ENCODE measurements at places on chromosomes 3 and 15.

DNA sequence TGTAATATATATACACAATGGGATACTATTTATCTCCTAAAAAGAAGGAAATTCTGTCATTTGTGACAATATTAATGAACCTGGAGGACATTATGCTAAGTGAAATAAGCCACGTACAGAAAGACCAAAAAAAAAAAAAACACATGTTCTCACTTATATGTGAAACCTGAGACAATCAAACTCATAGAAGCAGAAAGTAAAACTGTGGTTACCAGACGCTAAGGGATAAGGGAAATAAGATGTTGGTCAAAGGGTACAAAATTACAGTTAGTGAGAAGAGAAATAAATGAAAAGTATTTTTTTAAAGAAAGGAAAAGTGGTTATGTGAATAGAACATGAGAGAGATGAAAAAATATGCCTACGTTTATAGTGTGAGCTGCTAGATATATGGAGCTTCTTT lies 101.1 kb downstream of the CPNE4 start:
- H3K4me1 ChIP-seq = no peaks in the 10 kb centered on the region
- H3K36me3 ChIP-seq = no peaks in the 10 kb centered on the region
- H3K27me3 ChIP-seq = no peaks in the 10 kb centered on the region
- H3K27ac ChIP-seq = no peak overlapping the region

- no peaks in the 10 kb centered on the region for H3K4me1 ChIP-seq
- no peaks in the 10 kb centered on the region for H3K36me3 ChIP-seq
These were observed 220.4 kb upstream of the THBS1 start for GRCh38 chr15:39360452-39360851.

GRCh38 chr3:162719684-162720341 lies 1223.2 kb downstream of the OTOL1 start:
- no peaks in the 10 kb centered on the region for H3K4me1 ChIP-seq
- no peak for DNase-seq
- H3K27me3 ChIP-seq = no peaks in the 10 kb centered on the region
- no peak overlapping the region for H3K4me3 ChIP-seq

DNA sequence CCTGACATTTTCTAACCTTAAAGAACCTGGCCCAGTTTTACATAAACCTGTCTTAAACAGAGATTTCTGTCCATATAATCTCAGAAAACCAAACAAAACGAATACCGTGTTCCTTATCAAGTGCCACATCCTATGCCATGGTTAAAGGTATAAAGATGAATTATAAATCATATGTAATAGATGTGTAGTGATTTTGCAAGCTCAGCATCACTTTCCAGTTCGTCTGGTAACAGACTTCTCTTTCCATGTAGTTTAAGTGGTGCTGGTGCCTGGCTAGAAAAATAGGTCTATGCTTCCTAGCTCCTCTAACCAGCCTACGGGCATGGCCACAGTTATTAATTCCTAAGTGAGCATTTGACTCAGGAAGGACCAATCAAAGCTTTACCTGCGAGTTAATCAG lies 3.4 kb upstream of the GRM7 start:
- no peaks in the 10 kb centered on the region for H3K4me1 ChIP-seq
- H3K27me3 ChIP-seq = peaks cover 12% of the 10 kb centered on the region
- no peak for DNase-seq
- H3K36me3 ChIP-seq = no peaks in the 10 kb centered on the region
- H3K4me3 ChIP-seq = no peak overlapping the region

- no peaks in the 10 kb centered on the region for H3K4me1 ChIP-seq
- no peaks in the 10 kb centered on the region for H3K36me3 ChIP-seq
- no peaks in the 10 kb centered on the region for H3K27me3 ChIP-seq
- no peak overlapping the region for H3K4me3 ChIP-seq
- DNase-seq = no peak
These were observed 326.3 kb upstream of the PDZRN3 start for GRCh38 chr3:73950865-73951558.

DNA sequence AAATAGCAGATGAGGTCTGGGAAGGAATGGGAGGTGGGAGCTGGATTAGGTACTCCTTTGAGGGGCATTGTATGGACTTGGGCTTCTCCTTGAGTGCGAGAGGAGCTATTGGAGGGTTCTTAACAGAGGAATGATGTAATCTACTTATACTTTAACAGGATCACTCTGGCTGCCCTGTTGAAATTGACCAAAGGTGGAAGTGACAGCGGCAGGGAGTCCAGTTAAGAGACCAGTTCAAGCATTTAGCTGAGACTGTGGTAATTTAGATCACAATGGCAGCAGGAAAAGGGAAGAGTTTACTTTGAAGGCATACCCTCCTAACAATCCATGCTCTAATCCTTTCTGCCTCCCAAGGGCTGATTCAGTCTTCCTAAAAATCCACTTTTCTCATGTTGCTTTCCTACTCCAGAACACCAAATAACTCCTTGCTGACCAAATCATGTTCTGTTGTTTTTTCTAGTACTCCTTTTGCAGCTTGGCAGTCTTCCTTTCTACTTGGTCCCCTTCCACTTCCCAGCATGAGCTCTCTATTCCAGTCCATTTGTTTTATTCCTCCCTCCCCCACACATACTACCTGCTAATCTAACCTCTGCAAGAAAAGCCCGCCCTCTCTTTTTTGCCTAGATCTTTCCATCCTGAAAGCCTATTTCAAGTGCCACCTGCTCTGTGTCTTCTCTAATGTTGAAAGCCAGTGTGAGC lies 139.4 kb downstream of the NECTIN3 start:
- no peaks in the 10 kb centered on the region for H3K36me3 ChIP-seq
- H3K27me3 ChIP-seq = no peaks in the 10 kb centered on the region
- H3K4me1 ChIP-seq = peaks cover 1% of the 10 kb centered on the region
- peak; percentile 11 for DNase-seq

DNA sequence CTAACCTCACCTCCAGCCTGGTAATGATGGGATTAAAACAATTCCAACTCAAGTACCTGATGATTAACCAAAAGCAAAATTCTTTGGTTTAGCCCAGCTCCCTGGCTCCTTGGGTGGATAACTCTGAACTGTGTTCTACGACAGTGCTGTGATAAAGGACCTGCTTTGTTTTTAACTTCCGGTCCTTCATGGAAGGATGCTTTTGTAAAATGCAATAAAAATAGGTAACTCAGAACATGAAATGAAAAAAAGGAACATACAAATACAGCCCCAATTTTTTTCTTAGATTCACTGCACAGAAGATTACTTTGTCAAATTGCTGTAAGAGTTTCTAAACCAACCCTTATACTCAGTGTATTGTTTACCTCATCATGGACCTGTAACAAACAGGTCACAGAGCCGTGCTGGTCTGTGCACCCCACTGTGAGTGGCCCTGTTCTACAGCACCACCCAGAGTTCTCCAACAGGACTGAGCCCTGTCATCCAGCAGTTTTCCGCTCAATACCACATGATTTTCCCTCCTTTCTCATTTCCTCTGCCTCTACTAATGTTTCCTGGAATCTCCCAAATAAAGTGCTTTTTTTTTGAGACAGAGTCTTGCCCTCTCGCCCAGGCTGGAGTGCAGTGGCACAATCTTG lies 4.9 kb upstream of the PCYT1A start:
- H3K4me1 ChIP-seq = no peaks in the 10 kb centered on the region
- H3K4me3 ChIP-seq = no peak overlapping the region
- H3K36me3 ChIP-seq = no peaks in the 10 kb centered on the region
- no peaks in the 10 kb centered on the region for H3K27me3 ChIP-seq

- peaks cover 2% of the 10 kb centered on the region for H3K4me1 ChIP-seq
- H3K27ac ChIP-seq = no peak overlapping the region
- H3K4me3 ChIP-seq = no peak overlapping the region
- DNase-seq = no peak
These were observed 16.8 kb downstream of the ARMC8 start for GRCh38 chr3:138203938-138204337.

DNA sequence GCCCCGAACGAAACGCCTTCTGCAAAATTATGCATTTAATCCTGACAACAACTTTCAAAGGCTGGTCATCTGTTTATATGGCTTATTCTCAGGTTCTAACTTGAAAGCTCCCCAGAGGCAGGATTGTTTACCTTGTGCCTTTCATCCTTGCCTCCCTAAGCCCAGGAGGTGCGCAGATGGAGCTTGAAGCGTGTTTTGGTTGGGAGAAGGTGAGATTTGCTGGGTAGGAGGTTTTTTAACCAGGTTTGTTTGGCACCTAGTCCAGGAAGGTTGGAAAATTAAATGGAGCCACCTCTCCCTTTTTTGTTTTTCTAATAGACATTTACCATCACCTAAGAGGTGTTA lies 675 bp downstream of the TSEN2 start:
- peak overlapping the region; percentile 62 for H3K4me3 ChIP-seq
- no peak for DNase-seq
- H3K36me3 ChIP-seq = peaks cover 2% of the 10 kb centered on the region
- no peaks in the 10 kb centered on the region for H3K27me3 ChIP-seq
- H3K4me1 ChIP-seq = no peaks in the 10 kb centered on the region
- H3K27ac ChIP-seq = no peak overlapping the region
